RWPE1 (cell line): ENCODE measurements at places on chromosomes 5 and 9.

DNA sequence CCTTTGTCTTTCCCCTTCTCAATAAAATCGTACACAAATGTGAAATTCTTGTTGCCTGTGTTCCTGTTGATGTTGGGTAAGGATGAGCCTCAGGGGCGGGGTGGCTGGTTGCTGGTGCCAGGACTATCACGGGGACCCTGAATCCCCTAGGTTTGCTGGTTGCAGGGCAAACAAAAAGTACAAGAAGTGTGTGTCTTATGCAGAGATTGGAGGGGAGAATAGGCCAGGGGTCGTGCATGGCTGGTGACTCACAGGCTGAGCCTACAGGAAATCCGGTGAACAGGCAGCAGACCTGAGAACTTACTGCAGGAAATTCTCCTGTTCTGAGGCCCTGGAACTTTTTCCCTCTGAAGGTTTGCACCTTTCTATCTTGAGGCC, 5.5 kb downstream of the ANXA2R start:
- DNase-seq, result no peak

DNA sequence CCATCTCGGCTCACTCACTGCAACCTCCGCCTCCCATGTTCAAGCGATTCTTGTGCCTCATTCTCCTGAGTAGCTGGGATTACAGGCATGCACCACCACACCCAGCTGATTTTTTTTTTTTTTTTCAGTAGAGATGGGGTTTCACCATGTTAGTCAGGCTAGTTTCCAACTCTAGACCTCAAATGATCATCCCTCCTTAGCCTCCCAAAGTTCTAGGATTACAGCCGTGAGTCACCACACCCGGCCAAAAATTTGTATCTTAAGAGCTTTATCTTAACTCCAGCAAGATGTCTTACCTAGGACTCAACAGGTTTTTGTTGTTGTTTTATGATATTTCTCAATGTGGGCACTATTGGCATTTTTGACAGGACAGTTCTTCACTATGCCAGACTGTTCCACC, 27.9 kb downstream of the LYRM7 start:
- DNase-seq, result no peak

- DNase-seq, result no peak
Observed at GRCh38 chr9:79970146-79970425, 398.3 kb downstream of the TLE4 start.

DNA sequence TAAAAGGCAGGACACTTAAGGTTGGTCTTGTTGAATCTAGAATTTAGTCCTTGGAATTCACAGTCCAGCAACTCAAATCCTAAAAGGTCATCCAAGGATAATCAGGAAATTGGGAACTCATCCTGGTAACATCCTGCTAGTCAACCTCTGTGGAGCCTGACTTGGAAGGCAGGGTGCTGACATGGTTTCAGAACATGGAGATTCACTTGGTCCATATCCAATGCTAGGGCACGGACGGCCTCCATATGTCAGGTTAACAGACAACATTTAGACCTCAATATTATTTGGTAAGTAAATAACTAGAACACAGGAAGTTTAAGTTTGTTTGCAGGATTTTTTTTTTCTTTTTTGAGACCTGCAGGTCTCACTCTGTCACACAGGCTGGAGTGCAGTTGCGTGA, 783 bp upstream of the DNAH5 start:
- DNase-seq, result no peak

DNA sequence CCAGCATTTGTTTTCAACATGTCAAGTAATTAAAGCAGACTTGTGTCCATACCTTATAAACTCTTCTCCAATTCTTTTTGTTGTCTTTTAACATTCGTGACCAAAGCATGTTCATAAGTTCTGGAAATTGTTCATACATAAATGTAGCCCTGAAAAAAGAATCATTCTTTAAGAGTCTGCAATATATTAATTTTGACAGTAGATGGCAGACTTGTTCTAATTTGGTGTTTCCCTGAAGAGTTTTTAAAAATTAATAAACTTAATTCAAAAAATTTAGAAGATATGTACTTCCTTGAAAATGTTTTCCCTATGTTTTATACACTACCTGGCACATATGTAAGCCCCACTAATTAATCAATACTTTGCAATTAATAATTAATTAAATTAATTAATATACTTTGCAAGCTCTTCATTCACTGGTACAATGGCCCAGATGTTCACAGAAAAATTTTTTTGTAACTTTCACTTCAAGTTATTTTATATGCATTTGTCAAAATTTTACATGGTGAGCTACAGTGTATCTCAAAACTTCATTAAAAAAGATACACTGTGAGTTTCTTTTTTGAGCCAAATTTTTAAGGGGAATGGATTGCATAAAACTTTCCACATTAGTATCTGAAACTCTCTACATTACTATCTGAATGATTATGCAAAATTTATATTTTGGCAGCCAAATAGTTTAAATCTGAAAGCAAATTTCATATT, 42.1 kb downstream of the CLINT1 start:
- DNase-seq, result peak; percentile 21

GRCh38 chr9:14096258-14096922, 217.6 kb downstream of the NFIB start:
- DNase-seq, result no peak
